CD4-positive, alpha-beta memory T cell (primary cell): ENCODE measurements at places on chromosomes 2 and 18. TPM values are rescaled to one million over a fixed set of nuclear protein-coding genes. Genes with fewer than 3 reads are reported as not detected.

DNA sequence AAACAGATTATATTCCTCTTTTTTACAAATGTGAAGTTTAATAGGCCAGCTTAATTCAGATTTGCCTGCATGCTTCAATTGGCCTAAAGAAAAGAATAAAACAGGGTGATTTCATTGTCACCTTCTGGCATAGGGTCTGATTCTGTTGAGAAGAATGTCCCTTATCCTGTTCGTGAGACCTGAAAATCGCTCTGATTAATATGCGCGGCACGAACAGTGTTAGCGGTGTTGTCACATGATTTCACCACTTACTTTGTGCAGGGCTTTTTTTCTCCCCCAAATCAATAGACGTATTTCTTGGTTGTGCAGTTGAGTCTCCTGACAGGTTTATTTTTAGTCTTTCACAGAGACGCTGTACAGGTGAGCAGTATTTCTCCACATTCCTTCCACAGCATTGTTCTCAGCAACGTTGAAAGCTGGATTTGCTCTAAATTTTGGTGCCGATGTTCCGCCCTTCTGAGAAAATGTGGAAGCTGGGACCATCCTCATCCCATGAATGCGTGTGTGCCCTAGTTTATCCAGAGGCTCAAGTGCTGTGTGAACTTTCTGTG is 81.9 kb downstream of the ITGB1BP1 start:
- no peaks in the 10 kb centered on the region for H3K36me3 ChIP-seq
- no peak overlapping the region for H3K4me3 ChIP-seq
- H3K27me3 ChIP-seq, result no peaks in the 10 kb centered on the region
- no peak for DNase-seq

- DNase-seq, result no peak
- no peaks in the 10 kb centered on the region for H3K27me3 ChIP-seq
- H3K4me1 ChIP-seq, result no peaks in the 10 kb centered on the region
- no peaks in the 10 kb centered on the region for H3K36me3 ChIP-seq
- H3K27ac ChIP-seq, result no peak overlapping the region
These were observed 112.2 kb upstream of the ANKRD30BL start for GRCh38 chr2:132274000-132274399.

DNA sequence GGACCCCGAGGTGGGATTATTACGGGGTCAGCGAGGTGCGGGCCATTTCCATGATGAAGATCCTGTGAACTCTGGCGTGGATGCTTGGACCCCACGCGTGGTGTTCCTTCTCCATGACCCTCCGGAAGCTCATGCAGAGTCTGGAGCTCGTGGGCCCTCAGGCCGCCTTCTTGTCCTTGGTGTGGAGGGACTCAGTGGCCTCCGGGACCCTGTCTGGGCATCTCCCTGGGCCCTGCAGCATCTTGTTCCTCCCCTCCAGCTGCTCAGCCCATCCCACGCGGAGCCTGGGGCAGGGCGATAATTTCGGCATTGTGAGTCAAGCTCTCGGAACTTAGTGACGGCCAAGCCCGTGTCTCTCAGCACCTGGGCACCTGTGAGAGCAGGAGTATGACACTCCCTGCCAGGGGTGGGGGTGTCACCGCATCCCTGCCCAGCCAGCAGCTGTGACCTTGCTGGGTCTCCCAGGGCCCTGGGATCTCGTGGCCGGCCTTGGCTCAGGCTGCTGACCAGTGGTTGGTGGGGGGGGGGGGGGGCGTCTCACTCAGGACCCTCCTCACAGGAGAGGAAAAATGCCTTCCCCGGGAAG is 24.6 kb downstream of the RTP5 start:
- no peaks in the 10 kb centered on the region for H3K36me3 ChIP-seq
- no peak overlapping the region for H3K27ac ChIP-seq
- no peaks in the 10 kb centered on the region for H3K27me3 ChIP-seq

DNA sequence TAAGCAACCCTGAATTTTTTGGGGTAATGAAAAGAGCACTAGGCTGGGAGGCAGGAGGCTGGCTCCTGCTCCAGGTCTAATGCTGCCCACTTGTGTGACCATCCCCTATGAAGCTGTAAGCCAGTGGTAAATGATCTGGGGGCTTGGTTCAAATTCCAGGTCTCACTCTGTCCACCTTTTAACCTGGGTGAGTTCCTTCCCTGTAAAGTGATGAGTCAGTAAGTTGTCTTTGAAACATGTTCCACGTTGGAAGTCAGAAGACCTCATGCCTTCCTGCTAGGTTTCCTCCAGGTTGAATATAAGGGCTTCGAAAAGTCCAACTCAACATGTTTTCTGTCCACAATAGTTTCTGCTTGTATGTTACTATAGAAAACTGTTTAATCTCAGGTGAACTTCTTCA is 160.9 kb upstream of the MYT1L start:
- no peaks in the 10 kb centered on the region for H3K27me3 ChIP-seq
- DNase-seq, result no peak
- H3K27ac ChIP-seq, result no peak overlapping the region
- H3K4me1 ChIP-seq, result no peaks in the 10 kb centered on the region
- H3K4me3 ChIP-seq, result no peak overlapping the region
- no peaks in the 10 kb centered on the region for H3K36me3 ChIP-seq

GRCh38 chr2:136070913-136071312 is 47.0 kb downstream of the CXCR4 start:
- H3K27ac ChIP-seq, result no peak overlapping the region
- no peak for DNase-seq
- peaks cover 21% of the 10 kb centered on the region for H3K4me1 ChIP-seq

DNA sequence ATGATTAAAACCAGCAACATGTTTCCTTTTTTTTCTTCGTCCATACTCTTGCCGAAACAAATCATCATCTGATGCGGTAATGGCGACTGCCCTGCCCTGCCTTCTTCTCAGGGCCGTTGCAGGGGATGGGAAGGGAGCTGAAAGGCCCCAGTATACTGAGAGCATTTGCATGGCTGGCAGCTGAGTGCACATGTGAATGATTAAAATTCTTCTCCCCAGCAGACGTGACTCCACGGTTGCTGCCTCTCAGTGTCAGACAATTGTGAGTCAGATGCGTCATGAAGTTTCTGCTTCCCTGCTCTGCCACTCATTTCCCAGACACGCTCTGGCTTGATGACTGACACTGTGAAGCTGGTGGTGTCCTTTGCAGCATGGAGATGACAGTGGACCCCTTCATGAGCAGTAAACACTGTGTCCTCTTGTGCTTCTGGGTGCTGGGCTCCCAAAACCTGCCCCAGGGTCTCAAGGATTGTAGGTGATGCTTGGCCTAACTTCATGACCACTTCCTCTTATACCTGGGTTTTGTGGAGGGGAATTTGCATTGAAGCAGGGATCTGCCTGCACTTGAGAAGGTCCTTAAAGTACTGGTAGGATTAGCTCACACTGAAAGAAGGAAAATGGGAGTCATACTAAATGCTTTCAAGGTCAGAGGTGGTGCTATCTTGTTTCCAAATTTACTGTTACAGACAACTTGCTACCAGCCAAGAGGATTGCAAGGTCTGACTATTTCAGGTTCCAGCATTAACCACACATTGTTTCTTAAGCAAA is 222.5 kb upstream of the COPS8 start:
- no peaks in the 10 kb centered on the region for H3K27me3 ChIP-seq
- no peak overlapping the region for H3K27ac ChIP-seq
- no peaks in the 10 kb centered on the region for H3K4me1 ChIP-seq
- H3K36me3 ChIP-seq, result no peaks in the 10 kb centered on the region

DNA sequence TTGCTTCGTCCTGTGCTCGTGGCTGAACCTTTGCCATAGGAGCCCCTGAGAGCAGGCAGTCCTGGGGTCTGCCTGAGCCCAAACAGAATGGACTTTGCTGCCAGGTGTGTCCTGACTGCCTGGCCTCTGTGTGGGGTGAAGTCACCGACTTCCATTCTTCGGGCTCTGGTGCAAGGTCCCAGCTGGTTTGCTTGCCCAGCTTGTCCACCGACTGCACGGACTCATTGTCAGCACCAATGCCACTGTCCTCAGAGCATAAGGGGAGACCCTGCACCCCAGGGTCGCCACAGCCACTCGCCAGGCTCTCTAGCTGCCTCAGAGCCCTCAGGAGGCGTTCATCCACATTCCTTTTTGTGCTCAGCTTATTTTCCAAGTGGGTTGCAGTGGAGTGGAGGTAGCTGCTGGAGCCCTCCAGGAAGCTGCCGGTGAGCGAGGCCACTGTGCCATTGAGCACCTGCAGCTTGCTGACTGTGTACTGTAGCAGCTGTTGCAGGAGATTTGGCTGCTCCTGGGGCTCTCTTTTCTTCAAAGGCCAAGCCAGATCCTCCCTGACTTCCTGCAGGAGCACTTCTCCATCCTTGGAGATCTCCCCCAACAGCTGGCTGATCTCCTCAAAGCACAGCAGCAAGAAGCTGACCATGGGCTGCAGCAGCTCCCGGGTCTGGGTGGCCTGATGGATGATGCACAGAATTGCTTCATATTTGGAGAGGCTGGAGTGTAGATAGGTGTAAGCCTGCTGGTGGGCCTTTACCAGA is 1.2 kb downstream of the PCARE start:
- no peak overlapping the region for H3K27ac ChIP-seq
- H3K27me3 ChIP-seq, result no peaks in the 10 kb centered on the region
- DNase-seq, result no peak
- H3K36me3 ChIP-seq, result no peaks in the 10 kb centered on the region
- H3K4me1 ChIP-seq, result no peaks in the 10 kb centered on the region

- H3K36me3 ChIP-seq, result no peaks in the 10 kb centered on the region
- H3K4me3 ChIP-seq, result peak overlapping the region; percentile 9
- peak overlapping the region; percentile 93 for H3K27ac ChIP-seq
- no peak for DNase-seq
These were observed 36.8 kb upstream of the EML4 start for GRCh38 chr2:42132191-42132965.

DNA sequence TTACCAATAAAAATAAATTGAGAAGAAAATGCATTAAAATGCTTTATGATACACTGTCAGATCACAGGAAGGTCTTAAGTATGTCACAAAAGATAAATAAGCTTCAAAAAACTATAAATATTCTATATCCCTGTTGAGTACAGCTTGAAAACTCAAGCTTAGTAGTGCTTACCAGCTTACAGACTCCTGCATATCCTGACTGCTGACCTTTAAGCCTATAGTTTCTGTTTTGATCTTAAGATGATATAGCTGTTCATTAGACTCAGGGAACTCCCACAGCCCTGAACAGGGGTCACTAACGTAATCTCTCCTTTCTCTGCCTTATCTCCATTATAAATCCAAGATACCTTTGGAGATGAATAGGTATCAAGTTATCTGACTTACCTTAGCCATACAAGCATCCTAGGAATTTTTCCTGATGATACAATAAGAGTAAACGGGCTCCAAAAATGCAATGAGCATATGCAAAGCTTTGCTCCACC is 93.7 kb upstream of the RBBP8 start:
- DNase-seq, result no peak
- H3K4me1 ChIP-seq, result peaks cover 12% of the 10 kb centered on the region
- H3K27me3 ChIP-seq, result peaks cover 5% of the 10 kb centered on the region
- no peak overlapping the region for H3K4me3 ChIP-seq

- H3K27ac ChIP-seq, result no peak overlapping the region
- H3K4me3 ChIP-seq, result no peak overlapping the region
- peak; percentile 26 for DNase-seq
- H3K27me3 ChIP-seq, result no peaks in the 10 kb centered on the region
These were observed 49.9 kb upstream of the DAPL1 start for GRCh38 chr2:158745067-158745865.

DNA sequence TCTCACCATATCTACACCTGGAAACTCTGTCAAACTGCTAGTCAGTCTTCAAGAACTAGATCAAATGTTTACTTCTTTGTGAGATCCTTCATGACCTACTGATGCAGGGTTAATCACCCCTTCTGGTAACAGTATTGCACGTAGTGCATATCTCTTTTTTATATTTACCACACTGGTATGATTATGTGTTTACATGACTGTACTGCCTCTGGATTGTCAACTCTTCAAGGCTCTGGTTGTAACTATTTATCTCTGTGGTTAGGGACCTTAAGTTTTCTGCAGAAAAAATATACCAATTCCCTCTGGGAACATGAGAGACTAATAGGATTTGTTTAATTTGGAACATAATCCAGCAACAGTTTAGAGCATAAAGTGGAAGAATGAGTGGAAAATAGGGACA is 135.5 kb downstream of the PDE1A start:
- no peaks in the 10 kb centered on the region for H3K36me3 ChIP-seq
- H3K4me1 ChIP-seq, result no peaks in the 10 kb centered on the region
- no peaks in the 10 kb centered on the region for H3K27me3 ChIP-seq
- H3K4me3 ChIP-seq, result no peak overlapping the region

DNA sequence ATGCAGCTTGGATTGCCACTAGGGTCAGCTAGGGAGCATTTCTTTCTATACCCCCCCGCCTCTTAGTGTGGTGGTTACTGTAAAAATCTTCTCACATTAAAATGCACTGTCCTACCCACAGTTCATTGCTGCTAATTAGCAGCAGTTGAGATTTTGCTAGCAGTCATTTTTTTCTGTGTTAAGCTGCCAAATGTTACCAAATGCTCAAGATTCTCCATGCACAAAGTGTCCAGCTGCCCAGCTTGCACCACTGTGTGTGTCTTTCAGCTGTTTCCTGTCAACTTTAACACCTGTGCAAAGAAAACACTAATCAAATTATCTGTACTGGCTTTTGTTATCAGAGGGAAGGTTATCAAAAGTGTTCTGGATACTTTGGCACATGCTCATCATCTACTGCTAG is 679.3 kb downstream of the NR4A2 start:
- H3K27ac ChIP-seq, result no peak overlapping the region
- H3K4me1 ChIP-seq, result no peaks in the 10 kb centered on the region
- DNase-seq, result no peak
- no peak overlapping the region for H3K4me3 ChIP-seq
- H3K27me3 ChIP-seq, result no peaks in the 10 kb centered on the region

GRCh38 chr2:238129166-238130010 is 9.1 kb upstream of the KLHL30 start:
- H3K36me3 ChIP-seq, result no peaks in the 10 kb centered on the region
- H3K27me3 ChIP-seq, result no peaks in the 10 kb centered on the region
- DNase-seq, result no peak

Gene PCARE
- total RNA-seq, result not detected

Gene CRYGC
- total RNA-seq, result not detected

Gene ANKRD62
- not detected for total RNA-seq

Gene EFHD1
- total RNA-seq, result 1.4 TPM

Gene KCNJ13
- total RNA-seq, result not detected

Gene UGT1A5
- total RNA-seq, result not detected

Gene PSD4
- 100.0 TPM for total RNA-seq
